ENCODE measurements at places on chromosomes 1 and 21.

GRCh38 chr1:15952317-15953258 is 23.3 kb downstream of the ZBTB17 start:
- no peak for DNase-seq

GRCh38 chr1:53913352-53914033 is 19.5 kb downstream of the DIO1 start:
- no peak for DNase-seq

DNA sequence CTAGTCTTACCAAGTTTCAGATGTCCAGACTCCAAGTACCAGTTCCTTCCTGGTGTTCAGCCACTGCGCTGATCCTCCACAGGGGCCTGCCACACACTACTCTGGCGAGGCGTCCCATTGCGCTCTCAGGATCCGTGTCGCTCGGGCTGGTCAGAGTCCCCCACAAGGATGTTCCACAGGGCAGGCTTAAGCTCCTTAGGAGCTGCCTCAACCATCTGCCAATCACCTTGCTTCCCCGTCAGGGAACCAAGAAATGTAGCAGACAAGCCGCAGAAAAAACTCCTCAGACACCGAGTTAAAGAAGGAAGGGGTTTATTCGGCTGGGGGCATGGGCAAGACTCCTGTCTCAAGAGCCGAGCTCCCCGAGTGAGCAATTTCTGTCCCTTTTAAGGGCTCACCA is 9.8 kb downstream of the OR2W3 start:
- DNase-seq = no peak

DNA sequence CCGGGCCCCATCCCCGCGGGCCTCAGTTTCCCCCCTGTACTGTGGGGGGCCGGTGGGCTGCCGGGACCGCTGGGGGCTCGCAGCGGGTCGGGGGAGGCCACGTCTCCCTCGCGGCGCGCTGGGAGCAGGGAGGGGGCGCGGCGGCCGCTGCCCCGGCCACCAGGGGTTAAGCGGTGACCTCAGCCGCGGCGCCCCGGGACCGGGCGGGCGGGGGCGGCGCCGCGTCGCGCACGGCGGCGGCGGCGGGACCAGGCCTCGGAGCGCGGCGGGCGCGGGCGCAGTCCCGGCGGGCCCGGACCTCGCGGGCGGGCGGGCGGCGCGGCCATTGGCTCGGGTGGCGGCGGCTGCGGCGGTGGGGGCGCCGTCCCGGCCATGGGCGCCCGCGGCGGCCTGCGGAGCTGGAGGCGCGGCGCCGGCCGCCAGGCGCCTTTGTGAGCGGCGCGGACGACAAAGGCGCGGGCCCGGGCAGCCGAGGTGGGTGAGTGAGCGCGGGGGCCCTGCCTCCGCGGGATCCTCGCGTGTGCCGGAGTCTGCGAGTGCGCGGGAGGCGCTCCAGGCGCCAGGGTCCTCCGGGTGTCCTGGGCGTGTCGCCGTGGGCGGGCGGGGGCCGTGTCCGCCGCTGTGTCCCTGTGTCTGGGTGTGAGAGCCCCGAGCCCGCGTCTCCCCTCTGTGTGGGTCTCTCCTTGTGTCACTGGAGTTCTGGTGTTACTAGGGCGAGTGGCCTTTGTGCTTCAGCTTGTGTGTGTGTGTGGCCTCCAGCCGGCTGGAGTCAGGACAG is at the start of gene ARHGEF10L:
Gene ARHGEF10L (plus strand): TSS at position 222 of the 778 bp plus-strand sequence. CDS start 40,898 bp downstream, outside the sequence.
- DNase-seq = no peak

GRCh38 chr1:177659281-177659680 is 310.6 kb downstream of the SEC16B start:
- no peak for DNase-seq

GRCh38 chr1:1889090-1889750 is 1.7 kb downstream of the GNB1 start:
- DNase-seq = no peak
